Epithelial cell of proximal tubule (primary cell): ENCODE measurements at places on chromosomes 12 and 14. TPM values are rescaled to one million over a fixed set of nuclear protein-coding genes. Genes with fewer than 3 reads are reported as not detected.
A peak's percentile ranks its signal among the peaks of the same experiment; 100 is the strongest.

Gene CELA1
- not detected in 2 replicates for total RNA-seq

Gene PDZRN4
- not detected in 2 replicates for total RNA-seq

Gene ACSM4
- not detected in 2 replicates for total RNA-seq

Gene SERPINA1
- 15.3 and 15.8 TPM in 2 replicates for total RNA-seq

Gene RFX4
- not detected in 2 replicates for total RNA-seq

Gene GPR135
- total RNA-seq: 0.87 and 1.3 TPM in 2 replicates

Gene PMEL
- 1.4 and 3.7 TPM in 2 replicates for total RNA-seq

Gene VDR
- total RNA-seq: 4.7 and 6.7 TPM in 2 replicates

Gene SIRT4
- 0.35 and 1.2 TPM in 2 replicates for total RNA-seq

Gene TMEM121
- 3.5 and 5.6 TPM in 2 replicates for total RNA-seq

DNA sequence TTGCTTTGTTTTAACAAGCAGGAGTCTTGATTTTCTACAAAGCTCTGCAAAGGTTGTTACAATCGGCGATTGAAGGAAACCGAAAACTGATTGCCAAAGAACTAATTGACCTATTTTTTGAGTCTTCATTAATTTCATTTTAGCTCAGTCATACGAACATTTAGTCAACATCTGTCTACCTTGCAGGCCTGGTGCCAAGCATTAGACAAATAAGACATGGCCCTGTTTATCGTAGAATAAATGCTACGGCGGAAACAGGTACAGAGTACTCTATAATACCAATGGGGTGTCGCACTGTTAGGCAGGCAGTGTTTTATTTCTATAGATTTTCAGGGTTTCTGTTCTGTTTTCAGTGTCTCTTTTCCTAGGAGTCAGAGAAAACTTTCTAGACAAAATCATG, 171.5 kb downstream of the BCAT1 start:
- no peak for DNase-seq

GRCh38 chr12:119069147-119069642, 87.9 kb downstream of the SRRM4 start:
- DNase-seq: no peak

DNA sequence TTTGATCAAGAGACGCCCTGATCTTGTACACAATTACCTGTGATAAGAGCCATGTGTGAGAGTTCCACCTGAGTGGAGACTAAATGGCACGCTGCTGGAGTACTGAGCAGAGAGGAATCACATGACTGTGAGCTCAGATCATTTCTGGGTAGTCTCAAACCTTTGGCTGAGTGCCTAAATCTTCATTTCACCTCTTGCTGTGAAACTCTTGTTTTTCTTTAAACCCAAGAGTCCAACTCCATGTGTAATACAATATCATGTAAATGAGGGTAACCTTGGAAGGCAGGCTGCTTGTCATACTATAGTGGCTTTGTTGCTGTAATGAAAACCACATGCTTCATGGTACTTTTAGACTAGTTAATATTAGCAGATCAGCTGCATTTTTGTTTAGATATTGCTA, 156.9 kb downstream of the CAND1 start:
- peak; percentile 87 for DNase-seq

DNA sequence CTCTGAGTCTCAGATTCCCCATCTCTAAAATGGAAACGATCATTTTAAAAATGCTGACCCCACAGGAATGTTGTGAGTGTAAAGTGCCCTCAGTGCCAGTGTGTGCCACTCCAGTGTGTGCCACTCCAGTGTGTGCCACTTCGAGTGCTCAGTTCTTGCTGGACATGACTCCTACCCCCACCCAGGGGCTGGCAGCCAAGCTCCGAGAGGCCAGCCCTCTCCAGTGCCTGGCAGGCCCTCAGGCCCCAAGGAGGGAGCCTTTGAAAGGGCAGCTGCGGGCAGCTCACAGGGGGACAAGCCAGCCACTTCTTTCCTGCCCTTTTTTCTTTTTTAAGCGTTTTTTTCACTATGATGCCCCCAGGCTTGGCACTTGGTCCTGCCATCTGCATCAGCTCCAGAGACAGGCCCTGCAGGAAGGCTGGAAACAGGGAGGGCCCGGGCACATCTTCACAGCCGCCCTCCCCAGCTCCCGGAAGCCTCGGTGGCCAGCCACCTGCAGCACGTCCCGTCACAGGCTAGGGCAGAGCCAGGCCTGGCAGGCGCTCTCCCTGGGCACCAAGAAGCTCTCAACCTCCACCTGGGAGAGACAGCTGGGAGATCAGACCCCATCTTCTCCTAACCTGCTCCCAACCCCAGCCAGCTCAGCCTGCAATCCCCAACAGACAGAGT, 29.8 kb downstream of the NCOR2 start:
- DNase-seq: no peak

DNA sequence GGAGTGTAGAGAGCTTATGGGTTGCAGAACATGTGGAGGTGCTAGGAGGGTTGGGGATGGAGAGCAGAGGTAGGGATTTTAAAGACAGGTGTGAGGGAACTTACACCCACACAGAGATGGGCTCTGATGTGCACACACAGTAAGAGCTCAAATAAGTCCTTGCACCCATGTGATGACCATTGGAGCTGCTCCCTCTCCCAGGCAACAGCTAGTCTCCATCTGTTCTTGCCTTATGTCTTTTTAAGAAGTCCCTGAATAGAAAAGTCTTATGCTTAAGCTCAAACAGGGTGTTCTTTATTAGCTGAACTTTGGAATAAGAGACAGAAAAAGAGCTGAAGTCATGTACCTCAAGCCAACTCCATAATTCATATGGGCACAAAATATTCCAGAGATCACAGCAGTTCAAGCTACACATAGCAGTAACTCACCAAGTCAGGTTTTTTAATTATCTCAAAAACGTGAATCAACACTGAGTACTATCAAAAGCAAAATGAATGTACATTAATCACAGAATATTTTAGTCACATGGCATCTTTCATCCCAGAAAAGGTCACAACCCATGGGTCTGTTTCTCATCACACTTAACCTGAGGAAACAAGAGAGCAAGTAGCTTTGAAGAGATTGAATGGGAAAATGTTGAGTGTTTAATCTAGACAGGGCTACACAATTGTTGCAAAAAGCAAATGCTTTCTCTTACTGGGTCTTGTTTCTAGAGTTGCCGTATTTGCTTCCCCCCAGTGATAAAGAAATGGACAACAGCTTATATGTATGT, 1513.6 kb upstream of the SEL1L start:
- no peak for DNase-seq

DNA sequence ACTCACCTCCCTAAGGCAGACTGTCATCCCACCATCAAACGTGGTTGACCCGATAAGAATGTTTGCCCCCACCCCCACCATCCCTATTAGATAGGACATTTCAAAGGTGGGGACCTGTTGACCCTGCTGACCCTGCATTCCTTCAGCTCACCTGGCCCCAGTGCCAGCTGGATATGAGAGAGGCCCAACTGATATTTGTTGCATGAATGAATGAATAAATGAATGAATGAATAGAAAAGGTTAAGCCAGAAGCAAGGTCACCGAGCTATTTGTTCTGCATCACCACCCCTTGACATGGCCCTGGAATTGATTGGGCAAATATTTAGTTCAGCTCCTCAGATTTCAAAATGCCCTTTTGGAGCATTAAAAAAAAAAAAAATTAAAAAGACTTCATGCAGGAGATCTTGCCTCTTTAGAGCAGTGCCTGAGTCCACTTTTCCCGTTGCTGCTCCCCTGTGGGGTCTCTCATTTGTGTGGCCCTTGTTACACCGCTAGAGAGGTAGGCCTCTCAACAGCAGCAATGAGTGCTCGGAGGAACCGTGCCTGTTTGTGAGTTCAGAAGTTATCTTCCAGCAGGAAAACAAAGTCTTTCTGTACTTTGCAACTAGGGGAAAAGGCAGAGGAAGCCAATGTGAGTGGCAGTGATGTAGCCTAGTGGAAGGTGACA, 8.5 kb upstream of the SERPINA5 start:
- DNase-seq: no peak

DNA sequence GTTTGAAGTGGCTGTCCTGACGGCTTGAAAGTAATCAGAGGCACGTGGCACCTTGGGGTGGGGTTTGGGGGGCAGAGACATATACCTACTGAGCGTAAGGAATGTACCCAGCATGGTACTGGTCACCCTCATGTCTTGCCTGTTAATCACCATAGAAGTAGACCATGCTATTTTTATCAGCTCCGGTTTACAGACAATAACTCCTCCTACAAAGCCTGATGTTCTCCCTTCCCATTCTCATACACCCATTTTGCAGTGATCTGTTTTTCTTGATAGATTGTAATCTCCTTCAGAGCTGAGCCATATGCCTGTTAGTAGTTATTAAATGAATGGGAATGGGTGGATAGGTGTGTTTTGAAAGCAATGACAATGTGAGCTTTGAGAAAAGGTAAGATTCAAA, 10.5 kb downstream of the EVL start:
- DNase-seq: no peak

DNA sequence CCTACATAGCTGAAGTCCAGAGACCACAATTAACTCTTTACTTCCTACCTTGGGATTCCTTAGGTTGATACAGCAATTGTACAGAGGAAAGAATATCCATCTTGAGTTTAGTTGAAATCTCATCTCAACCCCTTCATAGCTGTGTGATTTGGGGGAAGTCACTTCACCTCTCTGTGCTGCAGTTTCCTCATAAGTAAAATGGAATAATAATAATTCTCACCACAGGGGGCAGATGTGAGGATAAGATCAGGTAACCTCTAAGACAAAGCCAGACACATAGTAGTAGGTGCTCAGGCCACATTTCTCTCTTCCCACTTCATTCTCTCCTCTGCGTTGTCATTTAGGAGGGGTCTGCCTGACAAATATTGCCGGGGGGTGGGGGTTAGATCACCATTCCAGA, 6.7 kb downstream of the FOXN4 start:
- DNase-seq: no peak
